Natural killer cell treated with Interleukin-12 subunit alpha and Interleukin-12 subunit beta and Interleukin-15 and Interleukin-18, amount 100 ng/mL, for 72 hours (primary cell): ENCODE measurements at places on chromosomes 7 and 10.

DNA sequence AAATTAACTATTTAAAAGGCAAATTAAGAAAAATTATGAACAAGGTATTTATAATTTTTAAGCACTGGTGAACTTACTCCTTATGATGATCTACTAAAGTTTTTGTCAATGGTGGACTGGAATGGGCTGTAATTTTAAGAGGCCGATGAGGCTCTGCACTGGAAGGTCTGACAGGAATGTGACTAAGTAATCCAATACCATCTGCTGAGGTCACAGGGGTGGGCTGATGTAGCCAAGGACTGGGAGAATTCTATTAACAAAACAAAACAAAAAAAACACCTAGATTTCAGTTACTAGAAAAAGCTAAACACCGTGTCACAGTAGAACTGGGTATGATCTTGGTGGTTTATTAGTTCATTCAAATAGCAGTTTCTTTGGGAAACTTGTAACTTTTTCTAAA is 75.9 kb downstream of the NRBF2 start:
- H3K27me3 ChIP-seq = no peaks in the 10 kb centered on the region
- H3K27ac ChIP-seq = no peak overlapping the region
- peaks cover 26% of the 10 kb centered on the region for H3K36me3 ChIP-seq
- peaks cover 69% of the 10 kb centered on the region for H3K4me1 ChIP-seq
- no peak overlapping the region for H3K4me3 ChIP-seq

DNA sequence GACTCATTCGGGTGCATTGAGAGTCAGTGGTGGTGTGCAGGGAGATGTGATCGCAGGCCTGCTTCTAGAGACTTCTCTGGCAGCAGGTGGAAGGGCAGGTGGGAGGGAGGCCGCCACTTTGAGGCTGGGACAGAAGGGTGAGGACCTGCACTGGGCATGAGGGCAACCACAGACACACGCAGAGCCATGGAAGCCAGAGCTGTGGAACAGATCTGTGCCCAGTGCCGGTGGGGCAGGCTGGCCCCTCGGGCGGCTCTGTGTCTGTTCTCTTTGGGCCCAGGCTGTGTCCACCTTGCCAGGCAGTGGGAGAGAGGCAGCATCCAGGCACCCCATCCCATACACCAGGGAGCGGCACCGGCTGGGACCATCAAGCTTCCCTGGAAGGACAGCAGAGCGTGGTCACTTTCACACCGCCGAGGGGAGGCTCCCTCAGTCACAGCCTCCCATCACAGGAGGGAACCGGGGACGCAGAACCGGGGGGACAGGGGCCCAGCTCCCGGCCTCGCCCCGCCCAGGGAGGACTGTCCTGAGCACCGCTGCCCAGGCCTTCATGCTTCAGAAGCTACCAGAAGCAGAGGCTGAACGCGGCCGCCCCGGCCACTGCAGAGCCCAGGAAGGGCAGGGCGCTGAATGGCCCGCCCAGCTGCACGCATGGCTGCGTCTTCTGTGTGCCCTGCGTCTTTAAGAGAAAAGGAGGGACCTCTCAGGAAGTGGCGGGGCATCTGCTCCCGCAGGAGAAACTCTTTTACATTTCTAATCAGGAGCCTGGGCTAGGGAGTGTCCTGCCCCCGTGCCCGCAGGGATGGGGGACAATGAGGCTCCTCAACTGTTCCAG is 32.1 kb downstream of the EN2 start:
- no peak for DNase-seq
- peaks cover 8% of the 10 kb centered on the region for H3K27me3 ChIP-seq
- peaks cover 20% of the 10 kb centered on the region for H3K4me1 ChIP-seq
- peak overlapping the region; percentile 88 for H3K4me3 ChIP-seq
- peak overlapping the region; percentile 88 for H3K27ac ChIP-seq
- H3K36me3 ChIP-seq = peaks cover 6% of the 10 kb centered on the region

GRCh38 chr7:141729020-141729419 is 9.1 kb upstream of the SSBP1 start:
- H3K36me3 ChIP-seq = no peaks in the 10 kb centered on the region
- no peaks in the 10 kb centered on the region for H3K4me1 ChIP-seq
- H3K27ac ChIP-seq = no peak overlapping the region
- H3K4me3 ChIP-seq = no peak overlapping the region
- H3K27me3 ChIP-seq = no peaks in the 10 kb centered on the region
- no peak for DNase-seq

DNA sequence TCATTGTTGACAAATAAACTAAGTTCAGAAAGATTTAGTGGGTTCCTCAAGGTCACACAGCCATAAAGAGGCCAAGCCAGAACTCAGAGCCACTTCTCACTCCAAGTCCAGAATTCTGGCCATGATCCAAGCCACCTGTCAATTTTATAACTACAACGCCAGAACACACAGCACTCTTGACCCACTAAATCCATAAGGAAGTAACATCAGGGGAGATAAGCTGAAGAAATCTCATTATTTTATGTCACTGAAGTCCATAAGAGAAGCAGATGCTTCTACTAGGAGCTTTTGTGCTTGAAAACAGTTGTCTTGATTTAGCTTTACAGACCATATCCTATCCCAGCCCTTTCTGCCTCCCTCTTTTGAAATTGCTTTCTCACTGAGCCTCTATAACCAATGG is 15.9 kb downstream of the ADAM12 start:
- peaks cover 5% of the 10 kb centered on the region for H3K36me3 ChIP-seq
- H3K4me1 ChIP-seq = no peaks in the 10 kb centered on the region

- no peak for DNase-seq
- H3K4me3 ChIP-seq = no peak within 1 kb of the TSS
- H3K4me1 ChIP-seq = no peaks in the 10 kb centered on the region
- H3K27ac ChIP-seq = no peak within 1 kb of the TSS
- no peaks in the 10 kb centered on the region for H3K27me3 ChIP-seq
- H3K36me3 ChIP-seq = no peaks in the 10 kb centered on the region
Observed at GRCh38 chr7:151186640-151187408, at the start of gene ASB10. TSS of gene ASB10 (minus strand) at chr7:151187250. CDS start at chr7:151187130, 120 bp downstream.

DNA sequence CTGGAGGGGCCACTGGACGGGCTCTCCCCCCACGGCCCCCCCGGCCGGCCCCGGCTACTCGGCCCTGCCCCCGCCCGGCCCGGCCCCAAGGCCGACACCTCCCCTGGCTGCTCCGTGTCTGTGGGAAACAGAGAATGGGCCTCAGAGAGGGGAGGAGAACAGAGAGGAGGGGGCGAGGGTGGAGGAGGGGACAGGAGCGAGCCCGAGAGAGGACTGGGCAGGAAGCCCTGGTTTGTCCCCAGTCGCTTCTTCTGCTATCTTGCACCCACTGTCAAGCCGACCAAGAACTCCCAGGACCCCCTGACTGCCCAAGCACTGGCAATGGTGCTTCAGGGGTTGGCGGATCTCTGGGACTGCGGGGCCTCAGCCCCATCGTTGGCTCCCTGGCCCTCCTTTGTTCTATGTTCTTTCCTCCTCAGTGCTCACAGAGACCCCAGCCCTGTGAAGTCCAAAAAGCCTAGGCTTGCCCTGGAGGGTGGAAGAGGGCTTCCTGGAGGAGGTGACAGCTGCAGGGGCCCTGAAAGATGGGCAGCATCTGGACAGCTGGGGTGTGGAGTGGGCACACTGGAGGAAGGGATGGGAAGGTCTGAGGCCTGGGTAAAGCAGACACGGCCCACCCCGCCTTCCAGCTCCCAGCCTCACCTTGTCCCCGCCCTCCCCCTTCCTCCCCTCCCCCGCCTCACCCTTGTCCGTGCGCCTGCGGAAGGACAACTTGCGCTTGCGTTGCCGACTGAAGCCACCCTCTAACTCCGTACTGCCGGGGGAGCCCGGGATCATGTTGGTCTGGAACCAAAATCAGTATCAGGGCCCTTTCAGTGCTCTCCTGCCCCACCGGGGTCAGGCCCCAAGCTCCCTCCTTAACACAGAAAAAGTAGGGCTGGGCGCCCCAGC is 30.1 kb downstream of the KCNH2 start:
- peaks cover 8% of the 10 kb centered on the region for H3K27me3 ChIP-seq
- peak; percentile 49 for DNase-seq
- no peak overlapping the region for H3K27ac ChIP-seq
- H3K36me3 ChIP-seq = no peaks in the 10 kb centered on the region

DNA sequence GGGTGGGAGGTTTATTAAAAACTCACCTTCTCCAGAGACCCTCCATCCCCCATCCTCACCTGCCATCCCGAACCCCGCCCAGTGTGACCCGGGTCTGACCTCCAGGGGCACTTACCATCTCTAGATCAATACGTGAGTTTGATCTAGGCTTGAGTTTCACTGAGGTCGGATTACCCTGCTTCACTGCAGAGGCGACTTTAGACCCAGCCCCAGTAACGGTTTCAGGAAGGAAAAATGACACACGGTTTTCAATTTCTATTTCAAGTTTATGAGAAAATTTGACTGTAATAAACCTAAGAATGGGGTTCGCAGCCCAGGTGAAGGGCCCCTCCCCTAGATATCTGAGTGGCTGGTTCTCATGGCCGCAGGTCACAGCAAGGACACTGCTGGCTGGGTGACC is 33.1 kb downstream of the RCC1L start:
- no peaks in the 10 kb centered on the region for H3K27me3 ChIP-seq
- H3K36me3 ChIP-seq = no peaks in the 10 kb centered on the region
- DNase-seq = no peak
- no peak overlapping the region for H3K27ac ChIP-seq
- H3K4me1 ChIP-seq = peaks cover 3% of the 10 kb centered on the region
